ENCODE measurements at places on chromosomes 11 and 22.

DNA sequence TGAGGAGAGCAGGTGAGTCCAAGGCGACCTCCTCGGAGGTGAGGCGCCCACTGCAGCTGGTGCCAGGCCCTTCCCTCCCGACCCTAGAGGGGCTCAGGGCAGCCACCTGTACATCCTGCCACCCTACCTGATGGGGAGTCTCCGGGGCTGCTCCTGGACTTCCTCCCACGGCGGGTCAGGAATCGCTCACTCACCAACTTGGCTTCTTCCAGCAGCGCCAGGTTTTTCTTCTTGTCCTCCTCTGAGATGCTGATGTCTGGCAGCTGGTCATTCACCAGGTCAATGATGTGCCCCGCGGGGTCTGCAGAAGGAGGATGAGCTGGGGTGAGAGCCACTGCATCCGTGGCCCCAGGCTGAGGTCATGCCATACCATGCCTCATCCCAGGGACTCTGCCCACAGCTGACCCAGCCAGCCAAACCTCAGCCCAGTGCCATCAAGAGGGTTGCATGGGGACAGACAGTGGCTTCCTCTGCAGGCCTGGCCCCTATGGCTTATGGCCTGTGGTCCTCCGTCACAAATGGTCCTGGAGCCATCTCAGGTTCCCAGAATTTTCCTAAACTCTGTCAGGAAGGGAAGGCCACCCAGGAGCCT lies 61.0 kb upstream of the LYVE1 start:
- DNase-seq, result no peak

GRCh38 chr22:32355760-32356159 lies 1.9 kb upstream of the RFPL3 start:
- no peak for DNase-seq

DNA sequence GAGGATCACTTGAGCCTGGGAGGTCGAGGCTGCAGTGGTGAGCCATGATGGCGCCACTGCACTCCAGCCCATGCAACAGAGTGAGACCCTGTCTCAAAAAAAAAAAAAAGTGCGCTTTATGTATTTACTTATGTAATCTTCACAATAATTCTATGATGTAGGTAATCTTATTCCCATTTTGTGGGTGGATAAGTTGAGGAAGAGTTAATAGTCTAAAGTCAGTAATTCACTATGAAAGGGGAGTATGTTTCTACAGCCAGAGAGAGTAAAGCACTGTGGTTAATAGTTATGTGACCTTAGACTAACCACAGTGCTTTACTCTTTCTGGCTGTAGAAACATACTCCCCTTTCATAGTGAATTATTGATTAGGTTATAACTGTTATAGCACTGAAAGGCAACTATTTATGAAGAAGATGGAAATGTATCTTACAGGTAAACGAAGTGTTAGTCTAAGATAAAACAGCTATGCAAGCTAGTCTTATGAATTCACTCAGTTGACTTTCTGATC lies 11.9 kb downstream of the CTR9 start:
- no peak for DNase-seq

DNA sequence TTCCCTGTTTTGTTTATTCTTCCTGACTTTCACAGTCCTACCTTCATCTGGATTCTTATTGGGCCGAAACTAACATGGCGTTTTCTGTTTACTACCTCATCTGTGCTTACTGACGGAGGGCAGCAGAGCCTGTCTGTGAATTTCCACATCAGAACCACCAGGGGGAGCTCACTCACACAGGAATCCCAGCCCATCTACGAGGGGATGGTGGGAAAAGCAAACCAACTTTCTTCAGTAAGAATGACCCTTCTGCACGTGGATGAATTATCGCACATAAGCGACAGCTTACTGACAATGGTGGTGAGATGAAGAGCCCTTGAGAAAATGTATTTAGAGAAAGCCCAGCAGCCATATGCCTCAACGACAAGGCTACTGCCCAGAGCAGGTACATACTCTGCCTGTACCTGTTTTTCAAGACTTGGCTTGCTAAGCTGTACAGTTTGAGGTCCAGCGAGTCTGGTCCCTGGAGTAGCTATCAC lies 42.5 kb downstream of the LARGE2 start:
- DNase-seq, result peak; percentile 82

DNA sequence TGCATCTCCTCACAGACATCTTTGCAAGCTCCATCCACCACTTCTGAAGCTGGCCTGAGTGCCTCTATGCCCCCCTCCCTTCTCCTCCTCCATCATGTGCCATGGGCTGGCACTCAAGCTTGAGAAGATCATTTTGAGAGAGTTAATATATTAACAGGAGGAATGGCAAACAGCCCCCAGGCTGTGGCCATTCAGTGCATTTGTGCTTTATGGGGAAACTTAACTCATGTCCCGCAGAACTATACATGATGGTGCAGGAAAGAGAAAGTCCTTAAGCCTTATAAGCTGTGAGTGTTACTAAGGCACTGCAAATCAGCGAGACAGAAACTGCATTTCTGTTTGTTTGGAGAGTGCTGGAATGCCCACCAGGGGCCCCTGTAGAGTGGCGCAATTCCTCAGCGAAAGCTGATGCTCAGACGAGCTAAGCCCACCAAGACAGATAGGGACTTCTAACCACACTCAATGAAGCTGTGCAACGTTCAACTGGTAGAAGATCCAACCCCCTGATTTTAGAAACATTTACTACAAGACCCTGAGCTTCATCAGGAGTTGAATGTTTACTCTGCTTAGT lies 26.8 kb upstream of the PHLDA2 start:
- DNase-seq, result no peak

- peak; percentile 37 for DNase-seq
Measured at GRCh38 chr11:31813391-31814175, 2.5 kb upstream of the PAX6 start.

DNA sequence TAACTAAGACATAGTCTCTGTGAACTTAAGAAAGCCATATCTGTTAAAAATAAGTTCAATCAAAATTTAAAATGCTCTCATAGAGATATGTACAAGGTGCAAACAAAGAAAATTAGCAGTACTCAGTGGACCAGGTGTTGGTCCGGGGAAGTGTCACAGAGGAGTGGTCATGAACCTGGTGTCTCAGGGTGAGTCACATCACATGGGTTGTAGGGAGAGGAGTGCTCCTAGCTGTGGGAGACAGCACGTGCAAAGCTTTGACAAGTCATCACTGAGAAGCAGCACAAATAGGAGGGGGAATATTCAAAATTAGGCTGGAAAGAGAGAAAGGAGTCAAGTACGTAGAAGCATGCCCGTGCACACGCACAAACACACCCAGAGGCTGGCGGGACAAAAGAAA lies 438.1 kb downstream of the NTM start:
- DNase-seq, result no peak

GRCh38 chr11:60859616-60860250 lies 4.0 kb upstream of the PTGDR2 start:
- DNase-seq, result peak; percentile 73

GRCh38 chr11:61345954-61346843 lies 13.2 kb downstream of the TKFC start:
- no peak for DNase-seq

- no peak for DNase-seq
Measured at GRCh38 chr11:44565953-44566949, 788 bp downstream of the CD82 start.

- no peak for DNase-seq
Measured at GRCh38 chr11:2212411-2213251, 41.0 kb upstream of the TH start.

- no peak for DNase-seq
Measured at GRCh38 chr11:65078151-65078550, 5.7 kb downstream of the CDCA5 start.

DNA sequence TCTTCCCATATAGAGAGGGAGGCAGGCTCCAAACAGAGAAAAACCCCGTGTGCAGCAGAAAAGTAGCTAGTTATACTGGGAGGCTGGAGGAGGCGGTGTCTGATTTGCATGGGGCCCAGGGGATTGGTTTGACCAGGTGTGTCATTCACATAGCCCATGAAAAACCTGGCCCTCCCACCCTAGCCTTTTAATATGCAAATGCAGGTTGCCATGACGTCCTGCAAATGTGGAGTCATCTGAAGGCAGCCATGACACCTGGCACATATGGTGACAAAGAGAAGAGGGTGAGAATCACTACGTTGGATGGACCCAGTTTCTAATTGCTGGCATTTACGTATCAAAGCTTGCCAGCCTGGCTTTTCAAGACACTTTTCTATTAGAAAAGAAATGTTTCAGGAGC lies 57.8 kb downstream of the FAM181B start:
- DNase-seq, result no peak

GRCh38 chr22:41917375-41917902 lies 2.6 kb upstream of the SHISA8 start:
- DNase-seq, result no peak

DNA sequence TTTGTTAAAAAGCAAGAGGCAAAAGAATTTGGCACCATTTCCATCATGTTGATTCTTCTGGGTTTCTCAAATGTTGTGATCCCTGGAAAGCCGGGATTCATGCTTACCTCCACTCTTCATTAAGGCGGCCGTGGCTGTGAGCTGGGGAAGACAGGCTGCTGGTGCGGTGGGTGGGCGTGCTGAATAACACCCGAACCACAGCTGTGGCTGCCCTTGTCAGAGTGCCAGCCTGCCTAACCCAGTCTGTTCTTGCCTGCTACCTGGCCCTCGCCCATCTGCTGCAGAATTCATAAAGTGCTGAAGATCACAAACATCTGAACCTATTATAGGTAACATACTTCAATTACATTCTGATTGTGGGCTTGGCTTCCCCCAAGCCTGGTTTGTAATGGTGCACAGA lies 95.8 kb upstream of the RCN1 start:
- DNase-seq, result no peak

- DNase-seq, result peak; percentile 53
Measured at GRCh38 chr11:64251016-64251752, at the start of gene PLCB3. TSS of gene PLCB3 (plus strand) at chr11:64251530. CDS start at chr11:64251650, 120 bp downstream.

DNA sequence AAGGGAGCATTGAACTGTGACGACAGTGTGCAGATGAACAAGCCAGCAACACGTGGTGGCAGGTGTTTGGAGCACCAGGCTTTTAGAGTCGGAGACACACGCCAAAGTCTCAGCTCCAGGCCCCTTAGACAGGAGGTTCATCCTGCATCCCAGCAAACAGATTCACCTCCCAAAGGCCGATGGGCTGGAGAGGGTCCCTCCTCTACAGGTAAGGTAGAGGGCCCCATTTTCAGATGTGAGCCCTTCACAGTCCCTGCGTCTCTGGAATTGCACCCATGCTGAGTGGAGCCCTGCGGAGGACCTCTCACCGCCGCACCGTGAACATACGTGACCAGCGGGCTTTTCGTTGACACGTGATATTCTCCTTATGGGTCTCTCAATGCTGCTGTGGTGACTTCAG lies 109.0 kb upstream of the B3GAT1 start:
- DNase-seq, result no peak

DNA sequence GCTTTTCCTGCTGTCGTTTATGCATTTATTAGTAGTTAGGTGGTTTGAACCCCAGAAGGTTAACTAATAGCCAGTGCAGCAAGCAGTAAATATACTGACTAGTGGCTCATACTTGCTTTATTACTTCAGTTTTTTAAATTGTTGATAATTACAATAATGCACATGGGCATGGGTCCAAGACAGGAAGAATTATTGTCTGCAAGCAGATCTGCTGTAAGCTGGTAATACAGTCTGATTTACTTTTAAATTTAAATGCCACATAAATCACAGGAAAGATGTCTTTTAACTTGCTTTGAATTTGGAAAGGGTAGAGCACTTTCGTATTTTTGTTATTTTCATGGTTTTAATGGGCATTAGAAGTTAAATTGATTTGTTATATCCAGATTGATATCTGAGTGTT lies 27.1 kb downstream of the APLP2 start:
- no peak for DNase-seq

DNA sequence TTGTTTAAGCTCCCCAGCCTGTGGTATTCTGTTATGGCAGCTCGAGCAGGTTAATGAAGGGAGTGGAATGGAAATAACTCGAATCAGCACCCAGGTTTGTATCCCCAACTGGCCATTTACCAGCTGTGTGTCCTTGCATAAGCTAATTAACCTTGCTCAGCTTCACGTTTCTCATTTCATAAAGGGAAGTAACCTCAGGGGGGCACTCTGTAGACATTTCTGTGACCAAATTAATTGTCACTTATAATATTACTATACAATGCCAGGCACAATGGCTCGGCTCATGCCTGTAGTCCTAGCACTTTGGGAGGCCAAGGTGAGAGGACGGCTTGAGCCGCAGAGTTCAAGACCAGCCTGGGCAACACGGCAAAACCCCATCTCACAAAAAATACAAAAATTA lies 13.8 kb downstream of the ADA2 start:
- DNase-seq, result no peak

DNA sequence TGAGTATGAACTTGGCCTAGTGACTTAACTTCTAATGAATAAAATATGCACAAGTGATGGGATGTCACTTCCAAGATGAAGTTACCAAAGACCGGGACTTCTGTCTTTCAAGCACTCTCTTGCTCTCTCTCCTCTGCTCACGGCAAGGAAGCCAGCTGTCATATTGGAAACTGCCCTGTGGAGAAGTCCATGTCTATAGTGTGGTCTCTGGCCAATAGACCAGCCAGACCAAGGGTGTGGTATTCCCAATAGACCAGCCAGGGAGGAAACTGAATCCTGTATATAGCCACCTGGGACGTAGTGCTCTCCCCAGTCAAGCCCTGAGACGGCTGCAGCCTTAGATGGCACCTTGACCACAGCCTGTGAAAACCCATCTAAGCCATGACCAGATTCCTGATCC lies 93.2 kb upstream of the ALX4 start:
- no peak for DNase-seq

DNA sequence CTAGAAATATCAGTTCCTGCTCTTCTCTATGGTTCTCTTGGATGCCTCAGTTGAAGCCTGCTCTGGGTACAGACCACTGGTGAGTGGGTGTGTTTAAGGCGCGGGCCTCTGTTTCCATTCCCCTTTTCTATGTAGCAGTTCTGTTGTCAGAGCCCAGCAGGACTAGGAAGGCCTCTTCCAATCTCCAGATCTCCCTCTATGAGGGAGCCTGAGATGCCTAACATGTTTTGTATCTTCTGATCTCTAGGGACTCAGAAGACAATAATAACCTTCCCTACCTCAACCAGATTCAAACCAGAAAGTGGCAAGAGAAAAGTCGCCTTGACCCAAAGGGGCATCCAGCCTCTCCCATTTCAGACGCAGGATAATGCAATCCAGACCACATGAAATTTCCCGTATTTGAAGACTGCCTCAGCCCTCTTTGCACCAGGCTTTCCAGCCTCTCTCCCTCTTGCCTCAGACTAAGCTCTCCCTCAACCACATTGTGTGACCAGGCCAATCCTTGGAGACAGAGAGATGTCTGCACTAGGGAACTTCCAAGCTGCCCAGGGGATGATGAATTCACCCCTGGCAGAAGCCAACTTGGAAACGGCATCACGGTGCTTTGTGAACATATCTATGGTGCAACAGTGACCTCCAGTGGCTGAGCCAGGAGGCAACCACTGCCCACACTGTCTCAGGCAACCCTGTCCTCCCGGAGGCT lies 150.1 kb upstream of the UBASH3B start:
- peak; percentile 89 for DNase-seq

- DNase-seq, result no peak
Measured at GRCh38 chr22:36185828-36186624, 15.6 kb downstream of the APOL4 start.

GRCh38 chr11:131597890-131598289 lies 227.5 kb downstream of the NTM start:
- DNase-seq, result no peak

GRCh38 chr11:99316776-99317520 lies 296.2 kb downstream of the CNTN5 start:
- no peak for DNase-seq

- DNase-seq, result no peak
Measured at GRCh38 chr11:134266841-134267251, 9.3 kb upstream of the GLB1L3 start.

GRCh38 chr11:88827018-88827676 lies 238.6 kb downstream of the GRM5 start:
- no peak for DNase-seq

Data from midbrain (tissue), 1 donor.